ENCODE measurements at places on chromosomes 2 and 18. TPM values are rescaled to one million over a fixed set of nuclear protein-coding genes. Genes with fewer than 3 reads are reported as not detected.
A peak's percentile ranks its signal among the peaks of the same experiment; 100 is the strongest.

DNA sequence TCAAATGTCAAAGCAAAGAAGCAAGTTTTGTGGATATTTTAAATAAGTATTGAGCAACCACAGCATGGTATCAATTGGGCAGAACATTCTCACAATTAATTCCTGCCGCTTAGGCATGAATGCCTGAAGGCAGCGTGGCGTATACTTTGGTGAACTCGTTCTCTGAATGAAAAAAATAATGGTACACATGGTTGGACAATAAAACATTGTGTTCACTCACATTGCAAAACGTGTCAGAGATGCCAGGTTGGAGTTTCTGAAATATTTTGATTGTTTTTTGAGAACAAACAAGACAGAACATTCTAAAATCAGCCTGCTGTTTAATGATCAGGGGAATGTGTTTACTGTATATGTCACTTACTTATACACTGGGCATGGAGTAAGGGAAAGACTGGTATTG, 254.2 kb downstream of the CDH2 start:
- DNase-seq: no peak

- DNase-seq: peak; percentile 5
Observed at GRCh38 chr2:211367711-211368110, 811.3 kb downstream of the CPS1 start.

GRCh38 chr18:22538426-22538825, 120.7 kb upstream of the CTAGE1 start:
- no peak for DNase-seq

DNA sequence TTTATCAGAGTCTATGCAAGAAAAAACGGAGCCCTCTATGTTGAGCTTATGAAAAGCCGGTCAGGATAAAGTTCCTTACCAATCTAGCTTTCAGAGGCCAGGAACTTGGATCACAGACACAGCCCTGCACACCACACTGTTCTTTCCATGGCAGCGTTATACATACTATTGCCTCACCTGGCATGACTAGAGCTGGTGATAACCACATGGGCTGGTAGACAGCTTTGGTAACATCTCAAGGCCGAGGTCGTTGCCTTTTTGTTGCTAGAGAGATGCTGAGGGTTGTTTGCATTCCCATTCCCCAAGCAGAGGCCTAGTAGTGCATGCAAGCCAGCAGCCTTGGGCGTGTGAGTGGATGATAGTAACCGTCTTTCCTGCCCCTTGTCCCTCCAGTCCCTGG, 78.0 kb downstream of the ITGB1BP1 start:
- no peak for DNase-seq

GRCh38 chr2:60118917-60119316, 434.5 kb downstream of the BCL11A start:
- no peak for DNase-seq

DNA sequence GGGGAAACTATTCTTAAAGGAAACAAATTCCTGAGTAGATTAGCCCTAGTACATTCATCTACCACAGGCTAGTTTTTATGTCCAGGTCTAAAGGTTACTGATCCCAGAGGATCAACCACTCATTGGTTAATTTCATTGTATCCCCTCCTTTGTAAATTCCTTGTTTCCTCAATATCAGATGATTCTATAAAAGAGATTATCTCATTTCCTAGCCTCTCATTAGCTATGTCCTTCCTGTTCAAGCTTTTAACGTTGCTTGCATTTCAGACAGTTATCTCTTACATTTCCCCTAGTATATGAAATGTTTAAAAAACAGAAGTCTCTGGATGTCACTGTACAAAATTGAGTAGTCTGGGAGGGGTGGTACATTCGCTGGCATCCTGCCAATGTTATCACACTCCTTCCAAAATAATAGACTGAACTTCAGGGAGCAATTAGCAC, 24.2 kb upstream of the ARMC9 start:
- DNase-seq: no peak

GRCh38 chr2:10226038-10226724, 76.5 kb upstream of the HPCAL1 start:
- no peak for DNase-seq

GRCh38 chr2:172101821-172102390, 794 bp downstream of the DLX2 start:
- peak; percentile 64 for DNase-seq

- DNase-seq: no peak
Observed at GRCh38 chr2:29317801-29318485, 202.7 kb downstream of the CLIP4 start.

DNA sequence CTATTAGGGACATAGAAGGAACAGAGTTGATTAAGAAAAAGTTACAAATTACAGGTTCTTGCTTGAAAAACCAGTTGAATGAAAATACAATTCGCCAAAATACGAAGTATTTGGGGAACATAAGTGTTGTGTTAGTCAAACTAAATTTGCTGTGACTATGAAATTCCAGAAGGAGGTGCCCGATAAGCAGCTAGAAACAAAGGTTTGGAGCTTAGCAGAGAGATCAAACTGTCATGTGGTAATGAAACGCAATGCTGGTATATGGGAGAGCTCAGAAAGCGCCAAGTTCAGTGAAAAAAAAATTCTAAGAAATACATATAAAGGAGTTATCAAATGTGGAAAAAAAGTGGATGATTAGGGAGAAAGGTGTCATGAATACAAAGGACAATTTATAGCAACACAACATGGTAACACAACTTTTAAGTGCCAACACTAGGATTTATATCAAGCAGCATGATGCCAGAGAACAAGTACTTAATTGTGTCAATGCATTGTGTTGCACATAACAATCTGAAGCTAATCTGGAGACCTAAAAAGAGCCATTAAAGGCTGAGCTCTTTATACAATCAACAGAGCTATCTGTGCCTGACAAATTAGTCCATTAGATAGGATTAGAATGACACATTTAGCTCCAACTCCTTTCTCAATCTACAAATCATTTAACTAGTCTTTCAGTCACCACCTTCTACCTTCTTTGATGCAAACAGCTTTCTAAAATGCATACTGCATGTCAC, 31.2 kb downstream of the SMAD2 start:
- DNase-seq: no peak

The FBLN7 gene
- total RNA-seq: 7.9 TPM

The CFAP210 gene
- not detected for total RNA-seq

The HOXD12 gene
- total RNA-seq: not detected
